ENCODE measurements at places on chromosomes 1 and 21. TPM values are rescaled to one million over a fixed set of nuclear protein-coding genes. Genes with fewer than 3 reads are reported as not detected.

ZBTB8OS gene
- total RNA-seq, result 31.6 TPM

ANGPTL3 gene
- not detected for total RNA-seq

KDF1 gene
- 0.91 TPM for total RNA-seq

HES4 gene
- 39.0 TPM for total RNA-seq

IGSF9 gene
- total RNA-seq, result 2.3 TPM

PDC gene
- total RNA-seq, result not detected

ERVH48-1 gene
- total RNA-seq, result not detected

TNFRSF18 gene
- not detected for total RNA-seq

C1QB gene
- 134 TPM for total RNA-seq

PRAMEF15 gene
- not detected for total RNA-seq

PLEKHG5 gene
- total RNA-seq, result 8.7 TPM

TNFSF4 gene
- total RNA-seq, result 0.99 TPM

PRKCZ gene
- total RNA-seq, result 21.6 TPM

RNF186 gene
- total RNA-seq, result not detected

ZNF691 gene
- 10.3 TPM for total RNA-seq

KCNJ15 gene
- 0.97 TPM for total RNA-seq

ASCL5 gene
- total RNA-seq, result not detected

UBE2U gene
- not detected for total RNA-seq

CAMK1G gene
- not detected for total RNA-seq

EFNA1 gene
- total RNA-seq, result 41.4 TPM

DRAM2 gene
- 37.9 TPM for total RNA-seq

All from right cardiac atrium (tissue), 5 donors.